Activated CD4-positive, alpha-beta T cell treated with anti-CD3 and anti-CD28 coated beads, Interleukin-2, amount 50 U/mL, for 4 hours (primary cell): ENCODE measurements at places on chromosomes 1 and 21.

GRCh38 chr1:242128951-242129502 lies 130.1 kb upstream of the MAP1LC3C start:
- DNase-seq = no peak

GRCh38 chr1:75643460-75643859 lies 32.5 kb upstream of the SLC44A5 start:
- DNase-seq = no peak

DNA sequence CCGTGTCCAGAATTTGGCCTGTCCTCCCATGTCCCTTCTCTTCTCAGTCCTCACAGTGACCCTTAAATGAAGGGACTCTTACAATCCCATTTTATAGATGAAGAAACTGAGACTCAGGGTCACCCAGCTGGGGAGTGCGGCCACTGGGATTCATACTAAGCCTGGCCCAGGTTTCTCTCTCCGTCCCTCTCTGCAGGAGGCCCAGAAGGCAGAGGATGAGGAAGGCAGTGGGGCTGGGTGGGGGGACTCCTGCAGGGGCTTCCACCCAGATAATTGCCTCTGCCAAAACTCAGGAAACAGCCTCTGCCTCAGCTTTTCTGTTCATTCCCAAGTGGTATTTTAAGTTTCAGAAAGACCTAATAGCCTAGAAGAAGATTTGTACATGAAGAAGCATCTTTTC lies 299.8 kb downstream of the MATN1 start:
- no peak for DNase-seq

- DNase-seq = no peak
These were observed 13.2 kb upstream of the PRMT2 start for GRCh38 chr21:46622226-46622625.

GRCh38 chr1:9198538-9199361 lies 35.8 kb upstream of the H6PD start:
- DNase-seq = no peak

DNA sequence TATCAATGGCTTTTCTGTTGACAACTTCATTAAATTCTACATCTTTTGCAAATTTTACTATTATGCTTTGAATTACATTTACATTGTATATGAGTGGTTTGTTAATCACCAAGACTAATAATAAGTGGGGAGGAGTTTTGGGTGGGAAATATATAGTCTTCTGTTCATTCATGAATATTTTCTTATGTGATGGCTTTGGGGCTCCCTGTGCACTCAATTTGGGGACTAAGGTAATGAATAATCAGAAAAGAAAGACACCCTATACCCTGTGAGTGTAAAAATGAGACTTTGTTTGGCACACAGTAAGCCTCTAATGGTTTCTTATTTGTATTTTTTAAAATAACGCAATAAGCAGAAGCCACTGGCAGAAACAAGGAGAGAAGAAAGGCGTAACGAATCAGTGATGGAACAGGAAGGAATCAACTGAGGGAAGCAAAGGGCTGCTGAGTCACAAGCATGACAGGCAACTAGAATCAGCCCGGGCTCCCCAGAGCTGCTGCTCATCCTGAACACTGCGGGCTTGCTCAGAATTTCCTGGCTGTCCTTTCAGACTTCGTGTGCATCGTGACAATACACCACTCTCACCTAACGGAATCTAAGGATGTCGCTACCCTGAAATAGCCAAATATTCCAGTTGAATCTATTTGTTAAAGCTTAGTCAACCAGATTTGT lies 20.8 kb upstream of the RGS2 start:
- no peak for DNase-seq

DNA sequence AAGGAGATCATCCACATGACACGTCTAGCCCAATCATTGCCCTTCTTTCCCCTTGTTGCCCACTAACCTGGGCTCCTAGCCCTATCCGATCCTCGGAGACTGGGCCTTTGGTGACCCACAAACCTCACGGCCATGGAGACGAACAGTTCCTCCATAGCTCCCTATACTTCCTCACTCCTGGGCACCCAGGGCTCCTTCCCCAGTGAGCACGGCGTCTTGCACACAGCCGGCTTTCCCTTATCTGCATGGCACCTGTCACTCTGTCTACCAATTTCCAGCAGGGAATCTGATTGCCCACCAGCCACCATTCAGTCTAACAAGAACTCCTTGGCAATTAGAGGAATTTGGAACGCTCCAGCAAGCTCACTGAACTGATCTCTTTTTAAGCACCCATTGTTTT lies 3.1 kb downstream of the GNG4 start:
- no peak for DNase-seq

DNA sequence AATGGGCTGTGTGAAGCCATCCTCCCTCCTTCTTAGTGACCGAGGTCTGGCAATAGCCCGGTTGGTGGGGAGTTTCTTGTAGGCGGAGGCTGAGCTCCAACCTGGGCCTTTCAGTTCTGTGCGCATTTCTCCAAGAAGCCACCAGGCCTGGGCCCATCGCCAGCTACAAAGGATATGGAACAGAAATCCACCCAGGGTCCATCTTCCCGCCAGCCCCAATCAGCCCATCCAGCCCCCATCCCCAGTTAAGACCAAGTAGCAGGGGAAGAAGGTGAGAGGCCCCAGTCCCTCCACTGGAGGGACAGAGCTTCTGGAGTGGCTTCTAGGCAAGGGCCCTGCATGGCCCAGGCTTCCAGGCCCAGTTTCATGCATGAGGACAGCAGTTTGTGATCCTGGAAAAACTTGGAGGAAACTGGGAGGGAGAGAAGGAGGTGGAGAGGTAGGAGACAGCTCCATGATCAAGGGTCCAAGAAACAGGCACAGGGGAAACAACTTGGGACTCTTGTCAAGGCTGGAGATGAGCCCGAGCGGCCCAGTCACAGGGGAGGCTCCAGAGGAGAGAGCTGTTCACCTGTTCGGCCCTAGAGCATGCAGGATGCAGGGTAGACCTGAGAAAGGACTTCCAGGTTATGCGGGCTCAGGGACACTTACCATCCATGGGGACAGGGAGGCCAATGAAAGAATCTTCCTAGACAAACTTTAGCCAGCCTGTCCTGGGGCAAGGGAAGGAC lies 261.2 kb downstream of the PTPRU start:
- no peak for DNase-seq

DNA sequence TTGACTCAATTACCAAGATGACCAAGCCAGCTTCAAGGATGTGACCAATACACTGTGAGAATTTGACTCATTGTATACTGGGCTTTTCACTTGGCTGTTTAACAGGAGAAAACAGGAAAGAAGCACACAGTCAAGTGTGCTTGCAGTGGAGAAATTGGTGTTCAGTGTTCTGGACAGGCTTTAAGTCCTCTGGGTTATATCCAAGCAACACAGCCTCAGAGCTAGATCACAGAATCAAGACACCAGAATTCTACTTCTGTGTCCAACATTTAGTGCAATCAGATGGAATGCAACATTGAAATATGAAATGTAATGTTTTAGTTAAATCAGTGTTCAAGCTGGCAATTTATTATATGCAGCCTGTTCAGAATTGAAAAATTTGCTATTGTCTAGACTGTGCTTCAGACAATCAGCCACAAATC lies 694.4 kb downstream of the LTN1 start:
- DNase-seq = no peak

GRCh38 chr1:112247961-112248360 lies 148.1 kb upstream of the CTTNBP2NL start:
- no peak for DNase-seq

GRCh38 chr1:234322979-234323378 lies 50.3 kb upstream of the COA6 start:
- peak; percentile 49 for DNase-seq

- DNase-seq = no peak
These were observed 1.6 kb upstream of the S100A6 start for GRCh38 chr1:153537376-153537730.

DNA sequence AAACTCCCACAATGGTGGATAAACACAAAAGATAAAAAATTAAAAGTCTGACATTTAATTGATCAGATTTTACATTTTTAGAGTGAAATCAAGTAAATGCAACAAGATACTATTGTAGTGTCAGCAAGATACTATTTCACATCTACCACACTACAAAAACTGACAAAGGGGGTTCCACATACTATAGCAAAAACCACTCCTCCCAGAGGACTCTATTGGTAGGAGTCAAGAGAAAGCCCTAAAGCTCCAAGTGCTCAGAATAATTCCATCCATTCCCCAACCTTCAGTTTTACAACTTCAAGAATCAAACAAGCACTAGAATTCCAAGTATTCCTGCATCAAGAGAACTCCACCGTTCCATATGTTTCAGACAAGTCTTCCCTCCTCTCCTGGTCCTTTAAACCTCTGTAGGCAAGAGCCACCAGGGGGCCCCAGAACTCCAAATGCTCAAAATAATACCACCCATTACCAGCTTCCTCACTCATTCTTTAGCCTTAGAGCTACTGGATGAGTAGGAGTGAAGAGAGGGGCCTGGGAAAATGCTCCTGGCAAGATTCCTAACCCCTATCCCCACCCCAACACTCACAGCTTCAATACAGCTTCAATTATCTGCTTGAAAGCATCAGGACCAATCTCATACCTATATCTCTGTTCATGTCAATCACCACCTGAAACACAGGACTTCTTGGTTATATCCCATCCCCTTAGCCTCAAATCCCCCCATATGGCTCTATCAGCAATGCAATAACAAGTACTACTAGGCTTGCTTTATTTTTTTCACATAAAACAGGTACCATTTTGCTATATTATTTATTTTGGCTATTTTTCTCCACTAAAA lies 9.9 kb downstream of the TOR1AIP2 start:
- DNase-seq = peak; percentile 51

DNA sequence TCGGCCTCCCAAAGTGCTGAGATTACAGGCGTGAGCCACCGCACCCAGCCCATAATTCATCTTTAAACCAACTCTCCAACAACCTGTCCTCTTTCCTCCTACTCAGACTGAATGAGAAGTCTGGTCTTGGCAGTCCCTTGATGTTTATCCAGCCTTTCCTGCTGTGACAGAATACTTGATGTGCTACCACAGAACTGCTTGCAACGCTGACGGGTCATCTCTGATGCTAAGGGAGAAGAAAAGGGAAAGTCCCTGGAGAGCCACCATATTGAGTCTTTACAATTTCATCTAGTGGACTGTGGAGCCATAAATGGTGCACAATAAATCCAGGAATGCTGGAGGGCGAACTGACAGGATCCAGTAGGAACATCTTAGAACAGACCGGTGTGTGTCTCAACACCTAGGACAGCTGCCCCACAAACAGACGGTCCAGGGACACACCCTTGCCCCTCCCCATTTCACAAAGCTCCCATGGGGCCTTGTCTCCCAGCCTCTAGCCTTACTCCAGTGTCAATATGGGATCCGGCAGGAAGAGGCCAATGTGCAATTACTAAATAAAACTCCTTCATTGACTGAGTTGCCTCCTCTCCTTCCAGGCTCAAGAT lies 30.7 kb downstream of the JAK1 start:
- DNase-seq = no peak

GRCh38 chr1:151311589-151312331 lies 15.5 kb downstream of the PI4KB start:
- DNase-seq = peak; percentile 77

DNA sequence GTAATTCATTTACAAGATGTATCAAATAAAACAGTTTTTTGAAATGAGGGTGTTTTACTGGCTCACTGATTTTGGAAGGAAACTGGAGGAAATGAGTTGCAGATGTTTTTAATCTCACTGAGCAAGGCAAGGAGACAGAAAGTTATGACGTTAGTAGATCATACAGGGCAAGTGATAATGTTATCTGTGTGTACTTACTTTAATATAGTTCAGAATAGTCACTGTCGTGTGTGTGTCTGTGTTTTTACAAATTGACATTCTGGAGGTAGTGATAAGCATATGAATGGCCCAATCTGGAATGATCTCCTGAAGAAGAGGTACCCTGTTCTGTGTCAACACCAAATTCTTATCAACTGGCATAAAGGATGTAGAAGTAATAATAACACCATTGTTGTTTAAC lies 1.9 kb upstream of the GBP4 start:
- DNase-seq = no peak
